ENCODE measurements at places on chromosomes 16 and 17.

DNA sequence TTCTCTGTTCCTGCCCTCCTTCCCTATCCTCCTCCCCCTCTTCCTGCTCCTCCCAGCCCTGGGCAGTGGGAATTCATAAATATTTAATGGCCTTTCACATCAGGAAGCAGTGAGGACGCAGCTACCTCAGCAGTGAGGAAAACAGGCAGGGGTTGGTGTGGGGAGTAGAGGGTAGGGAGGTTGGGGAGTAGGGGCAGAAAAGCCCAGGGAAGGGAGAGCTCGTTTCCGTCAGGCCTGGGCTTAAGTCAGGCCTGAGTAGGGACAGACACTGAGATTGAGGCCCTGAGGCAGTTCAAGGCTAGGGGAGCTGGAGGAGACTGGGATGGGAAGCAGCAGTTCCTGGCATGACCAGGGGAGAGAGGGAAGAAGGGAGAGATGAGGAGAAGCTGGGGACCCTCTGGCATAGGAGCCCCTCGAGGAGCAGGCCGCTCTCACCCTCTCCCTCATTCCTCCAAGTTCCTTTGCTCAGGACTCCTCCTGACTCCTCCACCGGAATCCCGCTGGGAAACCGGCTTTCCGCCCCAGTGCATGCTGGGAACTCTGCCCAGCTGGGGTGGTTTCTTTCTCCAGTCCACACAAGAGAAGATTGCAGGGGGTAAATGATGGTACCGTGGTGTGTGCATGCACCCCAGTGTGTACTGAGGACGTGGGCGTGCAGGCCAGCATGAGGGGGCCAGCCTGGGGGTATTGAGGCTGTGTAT is 6.2 kb downstream of the SAMD14 start:
- no peak for DNase-seq

GRCh38 chr17:62186841-62187240 is 121.8 kb upstream of the MED13 start:
- DNase-seq: no peak

DNA sequence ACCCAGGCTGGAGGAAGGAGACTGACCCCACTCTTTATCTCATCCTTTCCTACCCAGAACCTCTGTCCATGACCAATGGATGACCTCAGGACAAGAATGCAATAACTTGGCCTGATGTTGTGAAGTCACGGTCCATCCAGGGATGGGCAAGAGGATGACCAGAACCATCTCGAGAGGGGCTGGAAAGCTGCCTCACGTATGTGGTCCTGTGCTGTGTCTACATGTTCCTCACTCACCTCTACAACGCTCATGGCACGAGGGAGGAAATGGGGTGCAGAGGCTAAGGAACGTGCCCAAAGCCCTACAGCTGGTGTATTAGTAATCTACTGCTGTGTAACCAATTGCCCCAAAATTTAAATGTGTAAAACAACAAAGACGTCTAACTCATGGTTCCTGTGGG is 7.3 kb upstream of the KCTD5 start:
- no peak for DNase-seq

GRCh38 chr17:81794509-81794908 is 9.4 kb upstream of the GCGR start:
- DNase-seq: no peak

Data from stimulated activated CD4-positive, alpha-beta T cell treated with anti-CD3 and anti-CD28 coated beads, Interleukin-15, amount 100 ng/mL, for 48 hours (primary cell).